ENCODE measurements at places on chromosomes 12 and 14.

DNA sequence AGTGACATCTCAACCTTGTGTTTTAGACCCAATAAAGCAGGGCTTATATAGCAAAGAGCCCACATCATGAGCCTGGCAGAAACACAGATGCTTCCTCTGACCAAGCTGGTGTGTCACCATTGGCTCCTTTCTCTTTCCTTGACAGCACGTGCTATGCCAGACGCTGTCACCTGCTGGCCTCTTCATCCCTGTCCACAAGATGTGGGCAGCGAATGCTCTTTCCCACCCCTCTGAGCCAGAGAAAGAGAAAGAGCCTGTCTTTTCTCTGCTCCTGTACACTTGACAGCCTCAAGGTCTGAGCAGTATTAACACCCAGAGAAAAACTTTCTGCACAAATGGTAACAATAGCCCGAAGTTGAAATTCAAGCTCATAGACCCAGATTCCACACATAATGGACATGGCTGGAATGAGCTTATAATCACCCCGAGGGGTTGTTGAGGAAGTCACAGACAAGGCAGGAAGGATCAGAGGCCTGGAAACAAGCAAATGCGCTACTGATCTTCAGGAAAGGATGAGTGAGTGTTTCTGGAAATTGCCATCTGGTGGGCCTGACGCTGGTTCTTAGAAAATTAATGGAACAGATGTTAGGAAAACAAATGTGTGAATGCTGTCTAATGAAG, 8.9 kb downstream of the TGFB3 start:
- no peak for DNase-seq

DNA sequence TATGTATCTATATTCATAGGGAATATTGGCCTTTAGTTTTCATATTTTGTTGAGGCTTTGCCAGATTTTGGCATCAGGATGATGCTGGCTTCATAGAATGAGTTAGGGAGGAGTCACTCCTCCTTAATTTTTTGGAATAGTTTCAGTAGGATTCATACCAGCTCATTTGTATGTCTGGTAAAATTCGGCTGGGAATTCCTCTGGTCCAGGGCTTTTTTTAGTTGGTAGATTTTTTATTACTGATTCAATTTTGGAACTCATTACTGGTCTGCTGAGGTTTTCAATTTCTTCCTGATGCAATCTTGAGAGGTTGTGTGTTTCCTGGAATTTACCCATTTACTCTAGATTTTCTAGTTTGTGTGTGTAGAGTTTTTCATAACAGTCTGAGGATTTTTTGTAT, 175.2 kb downstream of the EPS8 start:
- no peak for DNase-seq

DNA sequence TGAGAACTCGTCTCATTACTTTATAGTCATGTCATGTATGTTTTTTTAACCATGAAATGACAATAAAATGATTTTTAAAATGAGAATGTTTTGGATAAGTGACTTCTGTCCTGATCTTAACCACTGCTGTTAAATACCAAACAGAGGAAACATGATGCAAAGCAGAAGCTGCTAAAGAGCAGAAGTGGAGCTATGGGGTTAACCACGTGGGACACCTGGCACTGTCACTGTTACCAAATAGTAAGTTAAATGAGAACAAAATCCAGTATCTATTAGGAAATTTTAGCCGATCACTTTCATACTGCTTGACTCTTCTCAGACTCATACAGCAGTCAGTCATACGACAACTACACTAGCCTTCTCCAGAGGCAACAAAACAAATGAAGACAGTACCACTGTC, 82.4 kb downstream of the SCAF11 start:
- DNase-seq = no peak

- no peak for DNase-seq
These were observed 36.4 kb upstream of the GXYLT1 start for GRCh38 chr12:42180990-42181596.

DNA sequence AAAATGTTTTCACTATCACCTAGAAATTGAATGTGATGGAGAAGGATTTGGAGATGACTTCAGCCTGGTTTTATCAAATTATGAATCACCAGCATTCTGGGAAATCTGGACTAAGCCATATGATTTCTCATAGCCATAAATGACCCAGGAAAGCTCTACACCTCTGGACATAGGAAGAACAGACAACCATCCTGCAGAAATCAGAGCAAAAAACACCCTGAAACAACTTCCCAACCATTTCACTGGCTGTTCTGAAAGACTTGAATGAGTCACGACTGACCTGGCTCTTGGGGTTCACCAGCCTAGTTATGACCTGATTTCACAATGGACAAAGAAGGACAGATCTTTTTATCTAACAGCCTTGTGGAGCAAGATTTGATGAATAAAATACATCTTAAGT, 123.8 kb downstream of the KCNH5 start:
- DNase-seq = no peak

GRCh38 chr12:46946137-46946536, 120.3 kb upstream of the SLC38A4 start:
- DNase-seq = no peak

GRCh38 chr12:123754041-123754772, 7.9 kb upstream of the DNAH10 start:
- DNase-seq = no peak

- DNase-seq = no peak
These were observed 112.6 kb upstream of the FZD10 start for GRCh38 chr12:130049666-130050065.

DNA sequence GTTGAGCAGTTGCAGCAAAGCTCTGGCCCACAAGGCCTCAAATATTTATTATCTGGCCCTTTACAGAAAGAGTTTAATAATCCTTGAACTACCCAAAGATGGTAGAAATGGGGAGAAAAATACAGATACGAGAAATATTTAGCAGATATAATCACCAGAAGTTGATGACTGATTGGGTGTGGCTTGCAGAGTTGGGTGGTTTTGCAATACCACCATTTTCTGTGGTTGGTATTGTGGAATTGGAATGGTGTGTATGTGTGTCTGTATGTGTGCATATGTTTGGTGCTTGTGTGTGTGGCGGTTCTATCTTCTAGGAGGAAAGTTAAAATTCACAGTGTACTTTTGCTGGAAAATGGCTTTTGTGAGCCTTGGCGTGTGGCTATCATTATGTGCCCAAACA, 85.4 kb upstream of the MANSC4 start:
- DNase-seq = no peak

- DNase-seq = no peak
These were observed 232.5 kb upstream of the RTL1 start for GRCh38 chr14:101135796-101136742.

- DNase-seq = no peak
These were observed 11.2 kb upstream of the HOXC13 start for GRCh38 chr12:53927220-53928029.

GRCh38 chr14:89810101-89810500, 144.4 kb downstream of the EFCAB11 start:
- DNase-seq = no peak

GRCh38 chr14:28493516-28493915, 273.1 kb upstream of the FOXG1 start:
- no peak for DNase-seq

GRCh38 chr14:97456462-97456861, 659.3 kb downstream of the VRK1 start:
- no peak for DNase-seq

GRCh38 chr12:57585156-57585555, 5.8 kb upstream of the PIP4K2C start:
- no peak for DNase-seq

- DNase-seq = no peak
These were observed 79.4 kb upstream of the PLEKHG7 start for GRCh38 chr12:92623386-92623785.

GRCh38 chr14:89484051-89484844, 67.2 kb upstream of the FOXN3 start:
- DNase-seq = no peak

- no peak for DNase-seq
These were observed 22.9 kb upstream of the BCDIN3D start for GRCh38 chr12:49865782-49866135.

GRCh38 chr14:30849354-30849753, 25.0 kb upstream of the COCH start:
- DNase-seq = no peak

GRCh38 chr12:16807731-16808130, 201.8 kb upstream of the LMO3 start:
- DNase-seq = no peak

GRCh38 chr14:72549854-72550253, 344.0 kb downstream of the DPF3 start:
- DNase-seq = no peak

DNA sequence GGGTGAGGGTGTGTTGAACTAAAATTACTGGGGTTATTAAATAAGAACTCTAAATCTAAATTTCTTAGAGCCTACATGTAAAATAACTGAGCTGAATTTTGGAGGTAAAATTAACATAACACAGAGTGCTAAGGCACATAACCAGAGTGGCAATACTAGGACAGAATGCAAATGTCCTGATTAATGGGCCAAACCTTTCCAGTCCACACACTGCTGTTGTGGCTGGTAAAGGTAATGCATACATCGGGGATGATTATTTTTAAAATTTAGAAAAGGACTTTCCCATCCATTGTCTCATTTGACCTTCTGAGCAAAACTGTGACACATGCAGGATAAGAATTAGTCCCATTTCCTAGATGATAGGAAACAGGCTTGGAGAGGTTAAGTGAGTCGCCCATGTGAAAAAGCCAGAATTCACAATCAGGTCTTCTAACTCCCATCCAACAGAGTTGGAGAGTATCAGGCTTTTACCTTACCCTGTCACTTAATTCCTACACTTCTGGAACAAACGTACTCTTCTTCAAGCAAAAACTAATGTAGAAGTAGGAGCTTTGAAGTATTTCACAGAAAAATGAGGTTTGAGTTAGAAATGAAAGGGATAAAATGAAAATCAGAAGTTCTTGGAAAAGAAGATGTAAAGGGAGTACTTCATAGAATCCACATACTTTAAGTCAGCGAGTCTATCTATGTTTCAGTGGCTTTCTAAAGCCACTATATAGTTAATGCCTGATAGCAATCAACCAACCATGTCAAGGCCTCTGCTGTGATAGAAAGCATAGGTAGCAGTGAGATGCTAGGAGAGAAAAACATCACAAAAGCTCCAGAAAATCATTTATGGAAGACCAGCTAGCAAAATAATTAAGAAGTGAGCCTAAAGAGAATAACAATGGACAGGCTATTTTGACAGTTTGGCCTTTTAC, 334.9 kb upstream of the DIO2 start:
- DNase-seq = no peak

DNA sequence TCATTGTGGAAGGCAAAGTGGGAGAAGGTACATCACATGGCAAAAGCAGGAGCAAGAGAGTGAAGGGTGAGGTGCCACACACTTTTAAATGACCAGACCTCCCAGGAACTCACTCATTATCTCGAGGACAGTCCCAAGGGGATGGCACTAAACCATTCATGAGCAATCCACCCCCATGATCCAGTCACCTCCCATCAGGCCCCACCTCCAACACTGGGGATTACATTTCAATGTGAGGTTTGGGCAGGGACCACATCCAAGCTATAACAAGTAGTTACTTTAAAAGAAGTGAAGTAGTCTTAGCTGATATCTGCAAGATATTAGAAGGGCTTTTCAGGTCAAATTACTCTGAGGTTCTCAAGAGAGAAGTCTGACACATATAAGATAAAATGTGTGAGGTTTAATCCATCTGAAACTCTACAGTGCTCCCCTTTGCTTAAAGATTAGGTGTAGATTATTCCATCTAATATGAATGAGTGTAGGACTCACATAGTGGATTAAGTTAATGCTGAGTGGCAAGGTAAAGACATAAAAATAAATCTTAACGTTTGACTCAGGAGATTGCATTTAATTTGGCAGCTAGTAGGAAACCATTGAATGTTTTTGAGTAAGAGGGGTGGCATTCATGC, 130.8 kb downstream of the TMX1 start:
- DNase-seq = no peak

GRCh38 chr14:61568572-61569011, 126.7 kb upstream of the HIF1A start:
- DNase-seq = no peak

GRCh38 chr12:82893896-82894295, 207.2 kb downstream of the TMTC2 start:
- DNase-seq = no peak

DNA sequence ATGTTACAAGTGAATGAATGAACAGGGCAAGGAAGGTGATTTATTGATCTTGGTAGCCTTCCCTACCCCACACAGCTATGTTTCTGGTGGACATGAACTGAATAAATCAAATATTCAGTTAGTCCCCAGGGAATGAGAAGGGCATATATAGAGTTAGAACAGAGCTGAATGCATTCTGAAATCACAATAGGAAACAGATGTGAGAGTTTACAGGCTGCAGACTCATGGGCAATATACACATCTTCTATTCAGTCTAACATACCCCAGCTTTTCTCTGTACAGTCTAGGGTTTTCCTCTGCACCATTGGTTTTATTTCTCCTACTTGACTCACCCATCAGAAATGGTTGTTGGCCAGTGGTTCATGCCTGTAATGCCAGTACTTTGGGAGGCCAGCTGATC, 7.3 kb upstream of the STX2 start:
- DNase-seq = no peak

DNA sequence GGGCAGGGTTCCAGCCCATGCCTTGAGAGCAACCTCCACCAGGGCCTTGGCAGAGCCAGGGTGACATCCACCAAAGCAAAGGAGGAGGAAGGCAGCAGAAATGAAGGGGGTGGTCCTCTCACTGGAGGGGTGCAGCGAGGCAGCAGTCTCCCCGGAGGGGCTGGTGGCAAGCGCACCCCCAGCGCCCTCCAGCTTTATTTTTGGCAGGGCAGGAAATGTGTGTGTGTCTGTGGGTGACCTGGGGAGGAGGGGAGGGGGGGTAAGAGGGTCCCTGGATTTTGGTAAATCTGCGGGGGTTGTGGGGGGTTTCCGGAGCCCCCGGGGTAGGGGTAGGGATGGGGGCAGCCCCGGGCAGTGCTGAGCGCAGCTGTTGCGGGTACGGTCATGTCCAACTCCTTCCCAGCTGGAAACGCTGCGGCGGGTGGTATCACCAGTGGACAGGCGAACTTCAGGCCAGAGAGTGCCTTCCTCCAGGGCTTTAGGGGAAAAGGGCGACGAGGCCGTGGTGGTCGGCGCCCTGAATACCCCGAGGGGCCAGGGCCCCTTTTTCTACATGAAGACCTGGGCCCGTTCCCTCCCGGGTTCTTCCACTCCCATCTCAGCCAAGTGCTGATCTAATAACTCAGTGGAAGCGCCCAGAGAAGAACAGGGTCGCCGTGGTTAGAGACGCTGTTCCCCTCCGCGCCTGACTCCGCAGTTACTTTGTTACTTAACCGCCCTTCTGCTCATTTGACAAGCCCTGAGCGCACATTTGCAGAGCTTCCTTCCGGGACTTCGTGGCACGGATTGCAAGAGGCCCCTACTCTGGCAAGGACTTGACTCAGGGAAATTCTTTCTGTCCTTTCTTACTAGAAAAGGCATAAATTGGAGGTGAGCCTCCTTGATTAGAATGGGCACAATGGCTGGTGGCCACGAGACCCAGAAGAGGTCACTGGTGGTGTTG, 55.2 kb downstream of the FOS start:
- DNase-seq = no peak

GRCh38 chr14:54106661-54107377, 150.2 kb upstream of the BMP4 start:
- DNase-seq = no peak

All from NCI-H748 treated with DMSO at 0.1 percent for 48 hours (cell line).